Stimulated activated naive CD4-positive, alpha-beta T cell (primary cell): ENCODE measurements at places on chromosomes 13 and 19.

GRCh38 chr19:19748249-19748938 is 15.5 kb upstream of the ZNF14 start:
- no peak for DNase-seq

GRCh38 chr19:51811344-51811743 is 16.4 kb downstream of the FPR3 start:
- no peak for DNase-seq

- no peak for DNase-seq
These were observed 3.7 kb downstream of the SNRPA start for GRCh38 chr19:40754611-40755247.

GRCh38 chr13:80117515-80117914 is 223.4 kb downstream of the SPRY2 start:
- no peak for DNase-seq

- DNase-seq = no peak
These were observed 21.7 kb downstream of the ZNF613 start for GRCh38 chr19:51948975-51949374.

GRCh38 chr13:82833923-82834322 is 1048.4 kb downstream of the SLITRK1 start:
- no peak for DNase-seq

DNA sequence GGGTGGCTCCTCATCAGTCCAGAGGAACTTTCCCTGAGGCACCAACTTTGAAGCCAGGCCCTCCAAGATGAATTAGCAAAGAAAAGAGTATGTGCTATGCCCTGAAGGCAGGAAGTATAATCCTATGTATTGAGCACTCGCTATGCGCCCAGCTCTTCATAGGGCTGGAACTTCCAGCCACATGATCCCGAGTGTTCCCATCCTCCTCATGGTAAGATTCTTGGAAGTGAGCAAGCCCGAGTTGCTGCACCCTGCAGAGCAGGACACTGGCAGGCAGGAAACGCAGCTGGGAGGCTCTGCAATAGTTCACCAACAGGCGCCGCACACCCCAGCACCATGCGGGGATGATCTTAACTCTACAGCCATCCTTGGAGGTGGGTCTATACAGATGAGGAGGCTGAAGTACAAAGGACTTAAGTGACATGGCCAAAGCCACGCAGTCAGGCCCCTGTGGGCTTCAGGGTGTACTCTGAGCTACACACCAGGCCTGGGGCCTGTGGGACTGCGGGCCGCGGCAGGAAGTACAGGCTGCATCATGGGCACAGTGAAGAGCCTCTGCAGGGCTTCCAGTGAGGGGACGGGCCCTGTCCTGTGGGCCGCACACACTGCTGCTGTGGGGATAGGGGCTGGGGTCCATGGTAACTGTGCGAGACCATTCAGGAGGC is 25.1 kb downstream of the C19orf47 start:
- no peak for DNase-seq
